ENCODE measurements at places on chromosomes 2 and 18. TPM values are rescaled to one million over a fixed set of nuclear protein-coding genes. Genes with fewer than 3 reads are reported as not detected.

DNA sequence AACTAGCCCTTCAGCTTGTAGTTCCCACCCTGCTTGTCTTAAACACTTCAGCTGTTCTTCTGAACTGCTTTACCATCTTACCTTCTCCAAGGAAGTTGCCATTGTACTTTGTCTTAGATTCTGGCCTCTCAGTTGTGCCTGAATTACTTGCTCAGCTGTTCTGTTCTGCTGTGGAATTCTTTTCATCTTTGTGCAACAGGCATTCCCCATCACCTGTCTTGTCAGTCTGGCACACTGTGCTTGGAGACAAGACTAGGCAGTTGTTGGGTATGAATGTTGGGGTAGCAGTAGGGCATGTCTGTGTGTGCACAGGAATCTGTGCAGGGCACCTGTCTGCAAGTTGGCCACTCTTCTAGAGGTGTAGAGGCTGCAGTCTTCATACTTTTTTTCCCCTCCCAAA is 38.7 kb downstream of the PHLPP1 start:
- DNase-seq, result no peak
- H3K27ac ChIP-seq, result no peak overlapping the region
- no peaks in the 10 kb centered on the region for H3K27me3 ChIP-seq
- H3K36me3 ChIP-seq, result no peaks in the 10 kb centered on the region
- peaks cover 2% of the 10 kb centered on the region for H3K4me1 ChIP-seq

- no peak overlapping the region for H3K4me3 ChIP-seq
- H3K27me3 ChIP-seq, result peaks cover 21% of the 10 kb centered on the region
- no peaks in the 10 kb centered on the region for H3K36me3 ChIP-seq
- no peak overlapping the region for H3K27ac ChIP-seq
These were observed 235.3 kb downstream of the ANKRD36 start for GRCh38 chr2:97348265-97348664.

Gene CHST9
- total RNA-seq, result not detected

- no peaks in the 10 kb centered on the region for H3K27me3 ChIP-seq
- H3K4me1 ChIP-seq, result peaks cover 32% of the 10 kb centered on the region
These were observed 250 bp downstream of the ACTR1B start for GRCh38 chr2:97663626-97663961.

- H3K27ac ChIP-seq, result no peak overlapping the region
- peaks cover 22% of the 10 kb centered on the region for H3K36me3 ChIP-seq
- no peaks in the 10 kb centered on the region for H3K27me3 ChIP-seq
- no peak for DNase-seq
- peaks cover 7% of the 10 kb centered on the region for H3K4me1 ChIP-seq
These were observed 120.5 kb downstream of the EIPR1 start for GRCh38 chr2:3257166-3257565.

Gene PPP4R1
- 52.8 TPM for total RNA-seq

Gene GALNT3
- 4.9 TPM for total RNA-seq

Gene ALS2
- total RNA-seq, result 11.3 TPM

- peaks cover 54% of the 10 kb centered on the region for H3K36me3 ChIP-seq
- DNase-seq, result peak; percentile 62
- no peak overlapping the region for H3K27ac ChIP-seq
- no peaks in the 10 kb centered on the region for H3K27me3 ChIP-seq
These were observed 27.9 kb downstream of the RIF1 start for GRCh38 chr2:151437630-151438029.

Gene COL6A3
- 27.6 TPM for total RNA-seq

GRCh38 chr2:208359632-208359986 is 47.0 kb upstream of the PTH2R start:
- no peak overlapping the region for H3K27ac ChIP-seq
- H3K4me3 ChIP-seq, result no peak overlapping the region
- peaks cover 22% of the 10 kb centered on the region for H3K36me3 ChIP-seq
- H3K27me3 ChIP-seq, result peaks cover 6% of the 10 kb centered on the region
- peak; percentile 60 for DNase-seq

- H3K4me3 ChIP-seq, result no peak overlapping the region
- H3K4me1 ChIP-seq, result no peaks in the 10 kb centered on the region
- DNase-seq, result no peak
These were observed 182.1 kb downstream of the KCNH7 start for GRCh38 chr2:162656516-162656915.

DNA sequence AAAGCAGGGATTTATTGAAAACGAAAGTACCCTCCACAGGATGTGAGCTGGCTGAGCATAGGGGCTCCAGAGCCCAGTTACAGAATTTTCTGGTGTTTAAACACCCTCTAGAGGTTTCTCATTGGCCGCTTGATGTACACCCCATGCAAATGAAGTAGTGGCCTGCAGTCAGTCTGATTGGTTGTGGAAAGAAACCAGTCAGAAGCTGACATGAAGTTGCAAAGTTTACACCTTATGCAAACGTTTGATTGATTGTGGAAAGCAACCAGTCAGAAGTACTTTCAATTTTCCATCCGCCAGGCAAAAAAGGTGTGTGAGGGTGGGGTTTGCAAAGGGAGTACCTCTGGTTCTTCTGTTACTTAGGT is 62.3 kb downstream of the VWA3B start:
- H3K4me3 ChIP-seq, result no peak overlapping the region
- no peaks in the 10 kb centered on the region for H3K36me3 ChIP-seq
- H3K4me1 ChIP-seq, result peaks cover 6% of the 10 kb centered on the region
- no peak overlapping the region for H3K27ac ChIP-seq
- DNase-seq, result peak; percentile 70
- H3K27me3 ChIP-seq, result peaks cover 5% of the 10 kb centered on the region

Gene CFC1
- total RNA-seq, result not detected

Gene C18orf54
- total RNA-seq, result 10.9 TPM

GRCh38 chr2:70668432-70668831 is 99.6 kb downstream of the ADD2 start:
- DNase-seq, result no peak
- H3K27me3 ChIP-seq, result no peaks in the 10 kb centered on the region
- H3K4me1 ChIP-seq, result peaks cover 7% of the 10 kb centered on the region

- H3K36me3 ChIP-seq, result no peaks in the 10 kb centered on the region
- peaks cover 13% of the 10 kb centered on the region for H3K4me1 ChIP-seq
- H3K27me3 ChIP-seq, result peaks cover 29% of the 10 kb centered on the region
- no peak overlapping the region for H3K4me3 ChIP-seq
- no peak overlapping the region for H3K27ac ChIP-seq
- DNase-seq, result peak; percentile 79
These were observed 210.9 kb upstream of the PKDCC start for GRCh38 chr2:41836948-41837347.

- no peak overlapping the region for H3K4me3 ChIP-seq
- no peaks in the 10 kb centered on the region for H3K27me3 ChIP-seq
- no peak overlapping the region for H3K27ac ChIP-seq
- DNase-seq, result no peak
These were observed 99.4 kb upstream of the RGPD4 start for GRCh38 chr2:107727318-107727717.

Gene LOXHD1
- not detected for total RNA-seq

GRCh38 chr18:25985707-25986394 is 104.6 kb downstream of the SS18 start:
- no peak for DNase-seq
- no peaks in the 10 kb centered on the region for H3K4me1 ChIP-seq
- no peak overlapping the region for H3K27ac ChIP-seq
- no peak overlapping the region for H3K4me3 ChIP-seq
- peaks cover 8% of the 10 kb centered on the region for H3K27me3 ChIP-seq
- no peaks in the 10 kb centered on the region for H3K36me3 ChIP-seq

DNA sequence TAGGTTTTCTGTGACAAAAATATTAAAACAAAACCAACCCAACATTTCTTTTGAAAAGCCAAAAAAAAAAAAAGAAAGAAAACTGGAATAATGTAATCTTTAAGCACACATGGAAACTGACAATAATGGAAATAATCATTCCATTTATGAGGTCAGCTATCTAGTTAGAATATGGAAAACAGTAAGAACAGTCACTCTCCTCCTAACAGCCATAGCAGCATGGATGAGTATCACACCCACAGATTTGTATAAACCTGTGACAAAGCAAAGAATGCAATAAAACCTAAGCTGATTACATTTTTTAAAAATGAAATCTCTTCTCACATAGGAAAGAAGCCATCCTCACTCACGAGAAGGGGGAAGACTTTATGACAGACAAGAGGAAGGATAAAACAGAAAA is 437.8 kb downstream of the NYAP2 start:
- DNase-seq, result no peak
- H3K27ac ChIP-seq, result no peak overlapping the region
- no peaks in the 10 kb centered on the region for H3K4me1 ChIP-seq
- H3K36me3 ChIP-seq, result no peaks in the 10 kb centered on the region

GRCh38 chr2:163659224-163659623 is 76.6 kb downstream of the FIGN start:
- no peak overlapping the region for H3K4me3 ChIP-seq
- no peak for DNase-seq
- no peaks in the 10 kb centered on the region for H3K4me1 ChIP-seq

DNA sequence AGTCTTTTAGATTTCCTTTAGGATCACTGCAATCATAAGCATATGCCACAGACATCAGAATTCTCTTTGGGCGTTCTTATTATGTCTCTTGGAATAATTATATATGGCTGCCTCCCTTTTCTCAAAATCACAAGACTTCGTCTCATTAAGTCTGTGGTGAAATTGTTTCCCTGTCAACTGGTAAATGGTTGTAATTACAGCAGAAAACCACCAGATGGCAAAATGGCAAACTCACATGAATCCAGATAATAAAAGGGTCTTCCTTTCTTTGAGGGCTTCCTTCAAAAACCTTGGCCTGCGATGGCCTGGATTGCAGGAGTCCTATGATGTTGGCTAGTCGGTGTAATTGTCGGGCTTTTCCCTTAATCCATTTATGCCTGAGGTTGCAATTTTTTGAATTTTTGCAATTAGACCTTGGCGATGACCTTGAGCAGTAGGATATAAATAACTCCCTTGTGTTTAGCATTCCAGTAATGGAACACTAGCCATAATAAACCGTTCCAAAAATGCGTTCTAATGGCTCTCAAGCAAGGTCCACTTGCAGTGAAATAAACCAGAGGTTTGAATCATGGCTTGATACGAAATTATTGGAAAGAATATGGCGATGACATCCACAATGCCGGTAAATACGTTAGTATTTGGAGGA is 656.4 kb downstream of the MBD2 start:
- no peak overlapping the region for H3K27ac ChIP-seq
- no peak overlapping the region for H3K4me3 ChIP-seq
- DNase-seq, result peak; percentile 57

- H3K4me1 ChIP-seq, result peaks cover 13% of the 10 kb centered on the region
- H3K27ac ChIP-seq, result no peak overlapping the region
- peaks cover 30% of the 10 kb centered on the region for H3K36me3 ChIP-seq
- H3K4me3 ChIP-seq, result no peak overlapping the region
- no peak for DNase-seq
These were observed 25.5 kb downstream of the CCDC141 start for GRCh38 chr2:179024445-179024844.

DNA sequence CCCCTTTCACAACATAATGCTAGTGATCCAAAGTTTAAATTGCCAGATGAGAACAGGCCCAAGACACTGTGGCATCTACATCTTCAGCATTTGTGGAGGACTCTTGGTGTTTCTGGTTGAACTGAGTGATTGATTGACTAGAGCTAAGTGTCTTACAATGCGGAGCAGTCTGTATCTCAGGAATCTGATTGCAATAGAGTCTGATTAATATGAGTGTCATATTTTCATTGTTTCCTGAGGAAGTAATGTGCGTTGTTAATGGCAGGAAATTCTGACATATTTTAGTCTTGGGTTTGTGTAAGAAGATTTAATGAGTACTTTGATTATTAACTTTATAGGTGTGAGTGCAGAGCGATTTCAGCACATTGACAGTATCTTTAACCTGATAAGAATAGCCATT is 82.0 kb upstream of the PROKR1 start:
- no peaks in the 10 kb centered on the region for H3K36me3 ChIP-seq
- H3K27ac ChIP-seq, result no peak overlapping the region
- peaks cover 7% of the 10 kb centered on the region for H3K4me1 ChIP-seq
- no peak for DNase-seq
